ENCODE measurements at places on chromosomes 1 and 21. TPM values are rescaled to one million over a fixed set of nuclear protein-coding genes. Genes with fewer than 3 reads are reported as not detected.

GRCh38 chr1:88956003-88956402, 36.4 kb downstream of the KYAT3 start:
- DNase-seq: no peak

DNA sequence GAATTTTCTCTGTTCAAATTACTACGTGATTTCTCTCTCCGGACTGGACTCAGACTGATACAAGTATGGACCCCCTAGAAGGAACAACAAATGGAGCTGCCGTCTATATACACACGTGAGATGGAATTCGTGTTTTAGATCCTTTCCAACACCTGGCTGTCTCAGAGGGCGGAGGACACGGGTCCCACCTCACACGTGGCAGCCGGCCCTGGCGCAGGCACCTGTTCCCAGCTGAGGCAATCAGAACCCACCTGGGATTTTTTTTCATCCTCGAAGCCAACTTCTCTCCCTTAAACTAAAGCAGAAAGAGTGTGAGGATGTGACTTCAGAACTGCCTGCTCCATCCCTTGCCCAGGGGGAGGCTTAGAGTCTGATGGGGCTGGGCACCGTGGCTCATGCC, 34.1 kb upstream of the SCCPDH start:
- no peak for DNase-seq

DNA sequence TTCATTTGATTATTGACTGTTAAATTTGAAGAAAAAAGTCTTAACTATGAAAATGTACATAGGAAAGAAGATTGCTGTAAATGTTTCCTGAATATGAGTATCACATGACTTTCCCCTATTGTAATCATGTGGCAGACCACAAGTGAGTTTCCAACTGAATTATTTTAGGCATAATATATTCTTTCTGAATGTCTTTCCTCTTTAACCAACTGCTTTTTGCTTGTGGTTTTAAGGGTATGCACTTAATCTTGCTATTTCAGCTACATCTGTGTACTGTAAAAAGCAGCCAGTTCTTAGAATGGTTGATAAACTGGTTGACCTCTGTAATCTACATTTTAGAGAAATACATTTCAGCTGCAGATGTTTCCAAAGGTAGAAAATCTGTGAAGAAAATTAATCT, 400.7 kb downstream of the NEGR1 start:
- DNase-seq: no peak

DNA sequence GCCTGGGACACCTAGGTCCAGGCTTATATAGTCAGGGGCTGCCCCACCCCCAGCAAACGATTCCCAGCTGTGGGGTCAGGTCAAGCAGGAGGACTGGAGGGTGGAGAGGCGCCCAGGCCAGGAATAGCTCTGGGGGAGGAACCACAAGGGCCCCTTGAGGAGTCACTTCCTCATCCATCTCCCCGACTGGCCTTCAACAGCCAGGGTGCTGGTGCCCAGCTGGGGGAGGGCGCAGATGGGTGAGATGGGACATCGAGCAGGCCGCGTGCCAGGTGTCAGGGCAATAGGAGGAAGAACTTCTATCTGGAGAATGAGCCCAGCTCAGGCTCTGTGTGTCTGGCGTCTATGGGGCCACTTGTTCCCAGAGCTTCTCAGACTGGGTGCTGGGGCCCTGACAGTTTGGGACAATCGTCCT, 208 bp upstream of the MYBPH start:
- DNase-seq: no peak

DNA sequence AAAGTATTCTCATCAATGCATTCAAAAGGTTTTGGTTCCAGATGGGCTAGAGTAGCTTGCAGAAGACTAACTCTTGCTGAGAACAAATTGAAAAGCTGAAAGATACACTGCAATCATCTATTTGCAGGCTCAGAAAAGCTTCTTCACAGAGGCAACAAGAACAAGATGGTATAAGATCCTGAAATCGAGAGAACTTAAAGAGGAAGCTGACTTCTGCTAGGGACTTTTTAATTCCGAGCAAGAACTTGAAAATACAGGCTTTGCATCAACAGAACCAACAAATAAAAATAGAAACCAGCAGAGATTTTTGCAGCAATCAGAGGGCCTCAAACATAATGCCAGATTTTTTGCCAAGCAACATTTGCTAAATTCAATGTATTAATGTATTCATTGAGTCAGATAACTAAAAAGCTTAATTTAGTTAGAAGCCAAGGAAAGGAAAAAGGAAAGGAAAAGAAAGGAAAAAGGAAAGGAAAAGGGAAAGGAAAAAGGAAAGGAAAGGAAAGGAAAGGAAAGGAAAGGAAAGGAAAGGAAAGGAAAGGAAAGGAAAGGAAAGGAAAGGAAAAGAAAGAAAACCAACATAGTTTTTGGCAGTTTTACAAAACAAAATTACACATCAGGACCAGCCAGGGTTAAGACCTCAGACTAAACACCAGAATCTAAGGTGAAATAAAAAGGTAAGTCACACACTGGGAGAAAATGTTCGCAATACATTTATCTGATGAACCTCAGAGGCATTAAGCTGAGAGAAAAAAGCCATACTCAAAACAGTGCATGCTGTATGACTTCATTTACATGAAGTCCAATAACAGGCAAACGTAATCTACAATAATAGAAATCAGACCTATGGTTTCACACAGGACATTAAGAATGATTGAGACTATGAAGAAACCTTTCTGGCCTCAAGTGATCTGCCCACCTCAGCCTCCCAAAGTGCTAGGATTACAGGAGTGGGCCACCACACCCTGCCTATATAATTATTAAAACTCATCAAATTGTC, 42.6 kb downstream of the FAF1 start:
- no peak for DNase-seq

GRCh38 chr1:234987415-234988154, 141.1 kb downstream of the TOMM20 start:
- no peak for DNase-seq

GRCh38 chr1:9744106-9744799, 79.5 kb downstream of the CLSTN1 start:
- DNase-seq: no peak

- no peak for DNase-seq
Observed at GRCh38 chr1:14810595-14811361, 212.3 kb downstream of the KAZN start.

TNFRSF4 gene
- polyA plus RNA-seq: 0.35 TPM

GBP7 gene
- polyA plus RNA-seq: 26.0 TPM

PLPPR4 gene
- polyA plus RNA-seq: 0.02 TPM

SLC1A7 gene
- 0.21 TPM for polyA plus RNA-seq

All from liver (tissue), 10 donors.